ENCODE measurements at places on chromosomes 2 and 18.

GRCh38 chr18:13366131-13366530 is 147.6 kb downstream of the LDLRAD4 start:
- H3K4me1 ChIP-seq: peaks cover 16% of the 10 kb centered on the region
- no peak overlapping the region for H3K4me3 ChIP-seq
- no peaks in the 10 kb centered on the region for H3K27me3 ChIP-seq
- H3K27ac ChIP-seq: no peak overlapping the region

- no peaks in the 10 kb centered on the region for H3K4me1 ChIP-seq
- H3K36me3 ChIP-seq: no peaks in the 10 kb centered on the region
- no peak overlapping the region for H3K4me3 ChIP-seq
- no peak overlapping the region for H3K27ac ChIP-seq
- no peaks in the 10 kb centered on the region for H3K27me3 ChIP-seq
Observed at GRCh38 chr2:203599509-203599908, 64.4 kb upstream of the RAPH1 start.

GRCh38 chr2:209525834-209526281 is 102.0 kb downstream of the MAP2 start:
- H3K27ac ChIP-seq: no peak overlapping the region
- H3K4me3 ChIP-seq: no peak overlapping the region
- no peaks in the 10 kb centered on the region for H3K4me1 ChIP-seq

DNA sequence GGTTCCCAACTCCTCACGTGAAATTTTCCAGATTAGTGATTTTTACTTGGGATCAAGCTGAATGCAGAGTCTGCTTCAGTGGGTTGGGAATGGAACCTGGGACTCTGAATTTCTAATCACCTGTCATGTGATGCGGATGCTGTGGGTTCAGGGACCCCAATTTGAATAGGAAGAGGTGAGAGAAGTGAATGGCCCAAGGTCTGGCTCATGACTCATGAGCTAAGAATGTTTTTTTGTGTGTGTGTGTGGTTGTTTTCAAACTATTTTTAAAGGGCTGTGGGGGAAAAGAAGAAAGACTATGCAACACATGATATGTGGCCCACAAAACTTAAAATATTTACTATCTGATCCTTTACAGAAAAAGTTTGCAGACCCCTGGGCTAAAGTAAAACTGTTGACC is 108.5 kb upstream of the CYRIA start:
- H3K4me1 ChIP-seq: no peaks in the 10 kb centered on the region
- H3K36me3 ChIP-seq: no peaks in the 10 kb centered on the region
- no peak overlapping the region for H3K4me3 ChIP-seq
- H3K27ac ChIP-seq: no peak overlapping the region
- no peak for DNase-seq

DNA sequence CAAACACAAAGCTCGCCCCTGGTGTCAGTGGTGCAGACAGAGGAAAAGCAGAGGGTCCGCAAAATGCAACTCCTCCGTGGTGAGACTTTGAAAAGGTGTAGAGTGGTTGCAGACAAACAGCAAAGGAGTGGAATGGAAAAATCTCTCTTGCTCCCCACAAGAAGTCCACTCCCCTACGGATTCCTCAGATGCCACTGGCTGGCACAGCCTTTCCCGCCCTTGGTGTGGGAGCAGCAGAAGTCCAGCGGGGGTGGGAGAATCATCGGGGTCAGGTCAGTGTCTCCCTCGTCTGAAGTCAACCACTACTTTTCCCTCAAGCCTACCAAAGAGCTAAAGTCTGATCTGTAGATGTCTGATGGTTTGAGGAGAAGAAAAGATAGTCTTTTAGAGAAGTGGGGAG is 22.3 kb upstream of the B3GNT7 start:
- H3K27me3 ChIP-seq: no peaks in the 10 kb centered on the region
- no peaks in the 10 kb centered on the region for H3K4me1 ChIP-seq

DNA sequence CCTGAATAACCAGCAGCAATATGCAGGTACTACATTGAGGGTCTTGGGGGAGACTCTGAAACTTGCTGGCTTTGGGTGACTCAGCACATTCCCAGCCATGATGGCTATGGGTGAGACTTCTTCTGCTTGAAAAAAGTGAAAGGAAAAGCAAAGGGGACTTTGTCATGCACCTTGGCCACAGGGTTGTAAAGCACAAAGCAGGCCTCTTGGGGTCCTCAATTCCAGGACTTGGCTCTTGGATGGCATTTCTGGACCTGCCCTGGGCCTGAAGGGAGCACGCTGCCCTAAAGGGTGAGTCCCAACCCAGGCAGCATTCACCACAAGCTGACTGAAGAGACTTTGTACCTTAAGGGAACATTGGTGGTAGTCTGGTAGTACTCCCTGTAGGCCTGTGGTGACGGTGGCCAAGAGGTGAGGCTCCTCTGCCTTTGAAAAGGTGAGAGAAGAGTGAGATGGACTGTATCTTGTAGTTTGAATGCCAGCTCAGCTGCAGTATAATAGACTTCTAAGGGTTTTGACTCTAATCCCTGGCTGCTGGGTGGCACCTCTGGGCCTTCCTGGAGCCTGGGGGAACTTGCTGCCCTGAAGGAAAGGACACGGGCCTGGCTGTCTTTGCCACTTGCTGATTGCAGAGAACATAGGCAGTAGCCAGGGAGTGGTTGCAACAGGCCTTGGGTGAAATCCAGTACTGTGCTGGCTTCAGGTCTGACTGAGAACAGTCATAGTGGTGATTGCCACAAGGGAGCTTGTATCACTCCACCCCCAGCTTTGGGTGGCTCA is 36.5 kb upstream of the CYTIP start:
- H3K4me3 ChIP-seq: no peak overlapping the region
- no peaks in the 10 kb centered on the region for H3K36me3 ChIP-seq
- no peaks in the 10 kb centered on the region for H3K27me3 ChIP-seq
- no peak for DNase-seq
- no peak overlapping the region for H3K27ac ChIP-seq
- no peaks in the 10 kb centered on the region for H3K4me1 ChIP-seq

- no peaks in the 10 kb centered on the region for H3K4me1 ChIP-seq
- no peak for DNase-seq
- H3K36me3 ChIP-seq: no peaks in the 10 kb centered on the region
- H3K27ac ChIP-seq: no peak overlapping the region
Observed at GRCh38 chr2:123732563-123732962, 292.5 kb upstream of the CNTNAP5 start.

GRCh38 chr2:149099298-149099697 is 60.8 kb downstream of the LYPD6B start:
- H3K36me3 ChIP-seq: no peaks in the 10 kb centered on the region
- H3K27me3 ChIP-seq: no peaks in the 10 kb centered on the region
- no peaks in the 10 kb centered on the region for H3K4me1 ChIP-seq

- no peaks in the 10 kb centered on the region for H3K27me3 ChIP-seq
- no peak for DNase-seq
- no peak overlapping the region for H3K27ac ChIP-seq
- H3K36me3 ChIP-seq: no peaks in the 10 kb centered on the region
- H3K4me3 ChIP-seq: no peak overlapping the region
Observed at GRCh38 chr2:194698012-194698411, 959.0 kb upstream of the SLC39A10 start.

DNA sequence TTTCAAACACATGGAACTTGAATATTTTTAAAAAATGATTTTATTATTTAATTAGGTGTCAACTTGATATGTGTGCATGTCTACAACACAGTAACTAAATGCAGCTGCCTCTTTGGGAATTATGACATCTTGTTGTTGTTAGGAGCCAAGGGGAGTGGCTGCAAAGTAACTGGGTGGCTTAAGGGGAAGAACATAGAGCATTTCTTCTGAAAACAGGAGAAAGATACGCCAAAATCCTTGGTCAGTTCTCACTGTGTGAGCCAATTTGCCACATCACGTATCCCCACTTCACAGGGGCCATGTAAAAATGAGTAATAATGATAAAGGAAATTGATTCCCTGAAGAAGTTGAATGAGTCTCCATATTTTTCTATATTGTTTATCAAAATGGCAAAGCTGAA is 309.8 kb upstream of the COL3A1 start:
- no peak overlapping the region for H3K4me3 ChIP-seq
- no peaks in the 10 kb centered on the region for H3K36me3 ChIP-seq
- H3K4me1 ChIP-seq: no peaks in the 10 kb centered on the region
- no peaks in the 10 kb centered on the region for H3K27me3 ChIP-seq
- no peak for DNase-seq
- H3K27ac ChIP-seq: no peak overlapping the region

DNA sequence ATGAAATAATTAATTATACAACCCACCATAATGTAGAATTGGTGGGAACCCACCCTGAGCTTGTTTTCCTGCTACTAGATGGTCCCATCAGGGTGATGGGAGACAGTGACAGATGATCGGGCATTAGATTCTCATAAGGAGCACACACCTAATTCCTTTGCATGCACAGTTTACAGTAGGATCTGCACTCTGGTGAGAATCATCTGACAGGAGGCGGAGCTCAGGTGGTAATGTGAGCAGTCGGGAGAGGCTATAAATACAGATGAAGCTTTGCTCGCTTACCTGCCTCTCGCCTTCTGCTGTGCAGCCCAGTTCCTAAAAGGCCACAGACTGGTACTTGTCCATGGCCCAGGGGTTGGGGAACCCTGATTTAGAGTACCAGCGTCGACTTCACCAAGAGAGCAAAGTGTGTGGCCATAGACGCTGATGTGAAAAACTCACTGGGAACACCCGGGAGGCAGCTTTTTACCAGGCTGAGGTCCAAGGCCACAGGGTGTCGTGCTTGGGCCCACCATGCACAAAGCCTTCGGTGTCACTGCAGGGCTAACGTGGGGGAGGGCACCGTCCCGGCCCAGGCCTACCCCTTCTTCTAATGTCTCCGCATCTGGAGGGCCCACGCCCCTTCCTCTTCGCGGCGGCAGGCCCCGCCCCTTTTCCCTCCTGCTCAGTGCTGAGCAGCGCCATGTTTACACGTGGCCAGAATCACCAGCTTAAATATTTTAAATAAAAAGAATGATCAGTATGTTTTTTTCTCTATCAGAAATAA is 296.8 kb upstream of the HDAC4 start:
- no peaks in the 10 kb centered on the region for H3K36me3 ChIP-seq
- no peaks in the 10 kb centered on the region for H3K27me3 ChIP-seq
- no peaks in the 10 kb centered on the region for H3K4me1 ChIP-seq
- no peak overlapping the region for H3K27ac ChIP-seq
- H3K4me3 ChIP-seq: no peak overlapping the region
- DNase-seq: no peak

Data from naive thymus-derived CD4-positive, alpha-beta T cell (primary cell).